Neural progenitor cell (in vitro differentiated cells): ENCODE measurements at places on chromosomes 4 and X. TPM values are rescaled to one million over a fixed set of nuclear protein-coding genes. Genes with fewer than 3 reads are reported as not detected.

GRCh38 chrX:101370888-101371504, 15.0 kb downstream of the BTK start:
- no peak overlapping the region for H3K27ac ChIP-seq
- DNase-seq: no peak
- no peaks in the 10 kb centered on the region for H3K27me3 ChIP-seq
- no peak overlapping the region for H3K4me3 ChIP-seq
- H3K4me1 ChIP-seq: no peaks in the 10 kb centered on the region

Gene SCML2
- total RNA-seq: 27.8 and 36.8 TPM in 2 replicates

Gene SMR3B
- total RNA-seq: not detected in 2 replicates

DNA sequence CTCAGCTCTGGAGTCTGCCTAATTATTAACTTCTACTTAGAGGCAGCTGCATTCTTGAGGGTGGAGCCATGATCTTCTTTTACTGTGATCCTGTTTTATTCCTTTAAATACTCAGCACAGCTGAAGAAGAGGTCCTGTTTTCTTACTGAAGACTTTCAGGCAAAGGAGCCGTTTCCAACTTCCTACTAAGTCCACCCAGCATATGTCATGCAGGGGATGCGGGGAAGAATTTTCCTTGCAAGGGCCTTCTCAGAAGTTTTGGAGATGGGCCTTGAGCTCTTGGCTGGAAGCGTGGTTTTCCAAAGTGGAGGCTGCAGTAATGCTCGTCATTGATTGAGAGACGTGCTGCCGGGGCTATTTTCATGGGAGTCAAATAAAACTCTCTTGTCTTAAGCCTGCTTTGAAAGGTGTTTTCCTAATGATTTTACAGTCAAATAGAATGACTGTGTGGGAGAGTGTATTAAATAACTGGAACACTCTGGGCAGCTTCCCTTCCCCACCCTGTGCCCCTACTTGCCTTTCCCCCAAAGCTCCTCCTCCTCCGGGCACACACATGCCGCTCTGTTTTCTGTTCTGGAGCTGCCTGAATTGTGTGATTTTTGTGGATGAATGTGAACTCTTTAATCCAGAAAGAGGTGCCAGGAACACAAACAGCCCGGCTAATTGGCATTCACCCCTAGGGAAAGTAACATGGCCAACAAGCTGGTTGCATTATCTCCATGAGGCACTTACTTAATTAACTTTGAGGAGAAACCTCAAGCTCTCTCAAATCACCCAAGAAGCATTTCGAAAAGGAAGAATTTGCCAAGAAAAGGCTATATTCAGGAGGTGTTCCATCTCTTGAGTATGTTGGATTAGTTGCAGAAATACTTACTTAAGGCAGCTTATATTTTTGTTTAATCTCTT, 28.1 kb downstream of the FGF2 start:
- DNase-seq: peak; percentile 17
- H3K4me1 ChIP-seq: peaks cover 67% of the 10 kb centered on the region
- H3K27ac ChIP-seq: peak overlapping the region; percentile 42
- no peaks in the 10 kb centered on the region for H3K27me3 ChIP-seq
- H3K4me3 ChIP-seq: no peak overlapping the region

Gene SPATA4
- 0.09 TPM in 1 of 2 replicates, not detected in the other for total RNA-seq

DNA sequence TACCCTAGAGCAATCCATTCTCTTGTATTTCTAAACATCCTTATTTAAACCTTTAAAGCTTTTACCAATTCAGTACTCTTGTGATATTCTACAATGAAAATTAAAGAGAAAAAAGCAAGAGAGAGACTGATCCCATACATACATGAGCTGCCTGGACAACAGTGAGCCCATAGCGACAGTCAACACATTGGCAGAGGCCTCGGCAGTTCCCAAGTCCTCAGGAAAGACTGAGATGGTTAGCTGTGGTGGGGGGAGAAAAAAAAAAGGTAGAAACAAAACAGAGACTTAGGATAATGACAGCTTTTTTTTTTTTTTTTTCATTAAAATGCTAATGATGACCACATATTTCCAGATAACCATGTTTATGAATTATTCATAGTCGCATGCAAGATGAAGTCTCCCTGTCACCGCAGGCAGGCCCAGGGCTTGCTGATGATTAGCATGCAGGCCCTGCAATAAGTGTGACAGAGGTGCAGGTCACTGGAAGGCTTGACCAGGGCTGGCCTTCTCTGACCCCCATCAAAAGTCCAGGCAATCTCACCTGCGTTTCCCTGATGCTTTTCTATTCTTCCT, 148.8 kb downstream of the APBB2 start:
- H3K4me1 ChIP-seq: peaks cover 14% of the 10 kb centered on the region
- H3K27me3 ChIP-seq: no peaks in the 10 kb centered on the region
- DNase-seq: no peak
- no peak overlapping the region for H3K27ac ChIP-seq

Gene RIPPLY1
- total RNA-seq: not detected in 2 replicates

Gene HDX
- 8.3 and 8.9 TPM in 2 replicates for total RNA-seq

Gene GATA1
- total RNA-seq: not detected in 2 replicates

GRCh38 chr4:119025420-119025819, 110.2 kb upstream of the MYOZ2 start:
- no peaks in the 10 kb centered on the region for H3K27me3 ChIP-seq
- no peak for DNase-seq
- H3K27ac ChIP-seq: no peak overlapping the region
- H3K4me1 ChIP-seq: no peaks in the 10 kb centered on the region
- no peak overlapping the region for H3K4me3 ChIP-seq

GRCh38 chr4:136927172-136927571, 605.1 kb downstream of the PCDH18 start:
- no peaks in the 10 kb centered on the region for H3K36me3 ChIP-seq
- no peaks in the 10 kb centered on the region for H3K4me1 ChIP-seq
- no peak overlapping the region for H3K27ac ChIP-seq
- DNase-seq: no peak
- no peaks in the 10 kb centered on the region for H3K27me3 ChIP-seq
- H3K4me3 ChIP-seq: no peak overlapping the region

DNA sequence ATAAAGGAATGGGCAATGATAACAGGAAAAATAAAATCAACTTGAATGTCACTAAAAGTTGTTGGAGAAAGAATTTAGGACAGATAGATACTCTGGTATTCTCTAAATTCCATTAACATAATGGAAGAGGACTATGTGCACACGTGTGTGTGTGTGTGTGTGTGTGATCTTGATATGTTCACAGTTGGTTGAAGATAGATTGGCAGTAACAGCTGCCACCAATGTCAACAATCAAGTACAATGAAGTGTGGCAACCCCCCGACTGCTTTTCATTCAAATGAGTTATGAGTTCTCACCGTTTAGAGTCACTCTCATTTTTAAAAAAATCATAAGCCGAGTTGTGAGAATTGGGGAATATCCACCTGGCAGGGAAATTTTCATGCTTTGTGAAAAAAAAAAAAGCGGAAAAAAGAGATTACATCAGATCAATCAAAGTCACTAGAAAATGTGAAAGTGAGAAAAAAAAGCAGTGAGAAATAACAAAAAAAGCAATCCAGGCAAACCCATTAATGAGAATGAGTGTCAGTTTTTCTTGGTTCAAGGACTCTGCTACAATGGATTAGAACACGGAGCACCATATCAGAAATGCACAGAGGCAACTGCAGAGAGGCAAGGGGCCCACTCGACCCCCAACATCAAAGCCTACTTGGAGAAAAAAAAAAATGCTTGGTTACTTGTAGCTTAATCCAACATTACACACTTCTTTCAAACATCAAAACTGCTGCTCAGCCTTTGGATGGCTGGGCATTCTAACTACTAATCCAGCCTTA, 414.9 kb upstream of the PITX2 start:
- H3K36me3 ChIP-seq: no peaks in the 10 kb centered on the region
- H3K4me1 ChIP-seq: no peaks in the 10 kb centered on the region
- no peak for DNase-seq

DNA sequence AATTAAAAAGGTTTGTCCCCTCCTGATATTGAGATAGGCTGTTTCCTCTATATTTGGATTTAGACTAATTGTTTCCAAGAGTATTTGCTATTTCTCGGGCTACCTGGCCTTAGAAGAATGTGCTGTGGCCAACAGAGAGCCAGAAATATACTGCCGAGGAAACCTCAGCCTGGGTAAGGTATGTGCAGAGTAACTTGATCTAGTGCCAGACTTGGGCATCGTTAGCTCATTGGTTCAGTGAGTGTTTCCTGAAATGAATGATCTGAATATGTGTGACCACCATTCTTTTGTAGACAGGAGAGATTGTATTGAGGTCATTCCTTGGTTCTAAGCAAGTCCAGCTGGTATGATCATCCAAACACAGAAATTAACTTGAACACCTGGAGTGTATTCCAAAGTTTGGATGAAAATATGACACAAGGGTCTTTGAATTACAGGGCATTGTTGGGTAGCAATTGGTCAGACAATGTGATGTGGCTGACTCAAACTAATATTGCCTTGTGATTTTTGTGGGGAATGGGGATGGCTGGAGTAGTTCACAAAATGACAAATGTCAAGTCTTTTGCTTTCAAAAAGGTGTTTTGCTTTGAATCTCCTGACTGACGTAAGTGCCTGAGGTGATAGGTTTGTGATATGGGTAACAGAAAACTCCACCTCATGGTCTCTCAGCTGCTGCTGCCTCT, 100.2 kb upstream of the CXCL13 start:
- no peak overlapping the region for H3K27ac ChIP-seq
- no peaks in the 10 kb centered on the region for H3K36me3 ChIP-seq
- H3K4me3 ChIP-seq: no peak overlapping the region
- H3K4me1 ChIP-seq: no peaks in the 10 kb centered on the region

DNA sequence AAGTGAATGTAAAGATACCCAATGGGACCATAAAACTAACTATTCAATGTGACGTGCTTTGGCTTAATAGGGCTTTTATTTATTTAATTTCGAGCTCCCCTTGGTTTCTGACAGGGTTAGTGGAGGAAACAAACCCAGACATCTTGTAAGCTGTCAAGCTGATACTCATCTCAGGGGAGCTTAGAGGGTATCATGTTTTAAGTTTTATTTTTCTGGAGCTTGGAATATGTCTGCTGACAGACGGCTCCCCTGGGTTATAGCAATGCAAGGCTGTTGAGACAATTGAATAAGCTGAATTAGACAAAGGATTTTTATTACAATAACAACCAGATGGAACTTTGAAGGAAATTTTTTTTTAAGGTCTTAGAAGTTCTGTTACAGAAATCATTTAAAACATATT, 456.5 kb downstream of the IL1RAPL1 start:
- H3K27me3 ChIP-seq: no peaks in the 10 kb centered on the region
- DNase-seq: no peak
- peaks cover 21% of the 10 kb centered on the region for H3K4me1 ChIP-seq
- H3K4me3 ChIP-seq: no peak overlapping the region

Gene COL4A6
- total RNA-seq: 40.5 and 62.6 TPM in 2 replicates

DNA sequence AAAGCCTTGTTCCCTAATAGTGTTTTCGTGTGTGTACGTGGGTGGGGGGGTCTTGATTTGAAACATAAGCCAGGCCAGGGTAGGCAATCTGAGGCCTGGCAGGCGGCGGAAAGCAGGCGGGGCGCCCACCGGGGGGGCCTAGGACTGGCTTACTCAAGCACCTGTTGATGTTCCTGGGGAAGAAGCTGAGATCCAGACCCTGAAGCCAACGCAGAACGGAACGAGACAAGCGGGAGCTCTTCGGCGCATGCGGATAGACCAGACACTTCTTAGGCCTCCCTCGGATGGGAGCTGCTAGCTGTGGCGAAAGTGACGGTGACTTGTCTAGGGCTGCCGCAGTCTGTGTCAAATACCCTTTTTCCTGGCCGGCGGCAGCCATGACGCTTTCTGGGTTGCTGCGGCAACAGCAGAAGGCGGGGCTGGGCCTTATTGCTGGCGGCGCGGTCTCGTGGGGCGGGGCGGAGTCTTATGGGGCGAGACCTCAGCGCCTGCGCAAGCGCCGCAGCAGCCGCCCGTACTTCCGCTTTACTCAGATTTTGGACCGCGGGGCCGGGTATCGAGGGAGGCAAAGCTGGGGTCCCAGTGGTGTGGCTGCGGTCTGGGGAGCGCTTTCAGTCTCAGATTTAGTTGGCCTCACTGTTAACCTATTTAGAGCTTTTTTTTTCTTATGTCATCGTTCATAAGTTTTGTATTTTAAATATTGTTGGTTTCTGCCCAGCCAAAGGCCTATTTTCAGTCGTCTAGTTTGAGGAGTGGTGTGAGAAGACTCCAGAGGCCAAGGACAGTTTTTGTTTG, at the start of gene SPATA4:
Gene SPATA4 (minus strand): TSS at position 402 of the 795 bp plus-strand sequence. CDS start 23 bp downstream, at position 379.
- H3K4me3 ChIP-seq: peak within 1 kb of the TSS; percentile 51
- no peaks in the 10 kb centered on the region for H3K4me1 ChIP-seq
- peak; percentile 97 for DNase-seq
- no peak within 1 kb of the TSS for H3K27ac ChIP-seq
- no peaks in the 10 kb centered on the region for H3K27me3 ChIP-seq

Gene UGT2A1
- total RNA-seq: not detected in 2 replicates

DNA sequence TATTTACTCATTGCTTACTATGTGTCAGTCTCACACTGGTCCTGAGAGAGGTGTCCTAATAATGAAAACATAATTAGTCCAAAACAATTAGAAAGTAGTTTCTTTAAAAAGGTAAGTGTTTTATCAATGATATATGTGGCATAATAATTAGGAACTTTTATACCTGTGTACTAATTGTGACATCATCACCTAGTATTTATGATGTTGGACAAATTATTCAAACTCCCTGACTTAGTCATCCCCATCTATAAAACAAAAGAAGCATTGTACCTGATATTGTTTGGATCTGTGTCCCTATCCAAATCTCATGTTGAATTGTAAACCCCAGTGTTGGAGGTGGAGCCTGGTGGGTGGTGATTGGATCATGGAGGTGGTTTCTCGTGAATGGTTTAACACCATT, 15.8 kb upstream of the ARHGEF38 start:
- H3K4me3 ChIP-seq: no peak overlapping the region
- DNase-seq: no peak
- H3K36me3 ChIP-seq: no peaks in the 10 kb centered on the region
- H3K27me3 ChIP-seq: peaks cover 28% of the 10 kb centered on the region

DNA sequence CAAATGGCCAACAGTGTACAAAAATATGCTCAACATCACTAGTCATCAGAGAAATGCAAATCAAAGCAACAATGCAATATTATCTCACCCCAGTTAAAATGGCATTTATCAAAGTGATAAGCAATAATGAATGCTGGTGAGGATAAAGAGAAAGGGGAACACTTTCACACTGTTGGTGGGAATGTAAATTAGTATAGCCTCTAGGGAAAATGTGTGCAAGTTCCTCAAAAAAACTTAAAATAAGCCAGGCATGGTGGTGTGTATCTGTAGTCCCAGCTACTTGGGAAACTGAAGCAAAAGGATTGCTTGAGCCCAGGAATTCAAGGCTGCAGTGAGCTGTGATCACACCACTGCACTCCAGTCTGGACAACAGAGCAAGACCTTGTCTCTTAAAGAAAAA, 572.1 kb downstream of the NLGN4X start:
- no peak for DNase-seq
- no peaks in the 10 kb centered on the region for H3K4me1 ChIP-seq
- no peak overlapping the region for H3K4me3 ChIP-seq
- no peak overlapping the region for H3K27ac ChIP-seq

- no peak for DNase-seq
- no peaks in the 10 kb centered on the region for H3K36me3 ChIP-seq
- H3K4me1 ChIP-seq: no peaks in the 10 kb centered on the region
- no peaks in the 10 kb centered on the region for H3K27me3 ChIP-seq
These were observed 104.2 kb upstream of the HPGD start for GRCh38 chr4:174626342-174627008.

GRCh38 chr4:67558493-67558892, at the start of gene STAP1:
Gene STAP1, plus strand, starts transcription at chr4:67558727. Its CDS starts 83 bp downstream, at chr4:67558810.
- no peaks in the 10 kb centered on the region for H3K36me3 ChIP-seq
- DNase-seq: no peak
- H3K27ac ChIP-seq: no peak within 1 kb of the TSS
- H3K4me1 ChIP-seq: no peaks in the 10 kb centered on the region
- no peak within 1 kb of the TSS for H3K4me3 ChIP-seq

Gene GLUD2
- 7.5 and 8.9 TPM in 2 replicates for total RNA-seq
